ENCODE measurements at places on chromosomes 3 and 15. TPM values are rescaled to one million over a fixed set of nuclear protein-coding genes. Genes with fewer than 3 reads are reported as not detected.

DNA sequence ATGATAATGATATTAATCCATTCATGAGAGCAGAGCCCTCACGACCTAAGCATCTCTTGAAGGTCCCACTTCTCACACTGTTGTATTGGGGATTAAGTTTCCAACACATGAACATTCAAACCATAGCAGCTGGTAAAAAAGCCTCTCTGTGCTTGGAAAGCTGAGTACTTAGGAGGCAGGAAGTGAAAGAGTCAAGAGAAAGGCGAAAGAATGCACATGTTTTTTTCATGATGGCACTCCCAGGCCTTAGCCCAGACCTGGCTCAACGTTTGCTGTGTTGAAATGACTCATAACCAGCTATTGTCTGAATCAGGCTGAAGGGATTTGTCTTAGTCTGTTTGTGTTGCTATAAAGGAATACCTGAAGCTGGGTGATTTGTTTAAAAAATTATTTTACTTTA is 84.4 kb upstream of the RGMA start:
- no peak for DNase-seq

DNA sequence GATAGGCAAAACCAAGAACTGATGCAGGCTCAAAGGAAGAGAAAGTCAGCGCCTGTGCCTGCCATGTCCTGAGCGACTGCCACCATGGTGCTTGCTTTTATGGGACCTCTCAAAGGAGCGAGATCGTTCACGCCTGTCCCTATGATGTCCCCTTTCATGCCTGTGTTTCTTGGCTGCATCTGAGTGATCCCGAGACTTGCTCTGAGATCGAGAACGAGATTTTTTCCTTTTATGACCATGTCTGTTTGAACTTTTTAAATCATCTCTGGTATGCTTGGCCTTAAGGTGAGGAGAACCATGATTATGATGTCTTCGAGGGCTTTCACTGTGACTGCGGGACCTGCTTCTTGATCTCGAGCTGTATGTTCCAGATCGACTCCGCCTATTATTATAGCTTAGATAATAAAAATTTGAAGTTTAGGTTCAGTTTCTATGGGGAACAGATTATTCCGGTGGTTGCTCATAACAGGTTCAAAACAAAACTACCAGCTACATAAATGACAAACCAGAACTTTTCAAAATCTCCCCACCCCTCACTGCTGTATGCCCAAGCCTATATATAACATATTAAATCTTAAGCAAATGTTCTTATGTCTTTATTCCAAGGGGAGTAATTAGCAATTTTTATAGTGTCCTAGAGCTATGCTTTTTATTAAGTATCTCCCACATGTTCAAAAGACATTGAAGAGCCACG is 11.6 kb downstream of the CCNL1 start:
- no peak for DNase-seq

Gene EPHA3
- polyA plus RNA-seq: 5.9 TPM

Gene EIF1B
- polyA plus RNA-seq: 143 TPM

GRCh38 chr3:64584179-64584578 is 103.6 kb downstream of the ADAMTS9 start:
- no peak for DNase-seq

Gene STAG1
- 52.9 TPM for polyA plus RNA-seq

Gene GAP43
- polyA plus RNA-seq: 4.0 TPM

Gene PLA2G4E
- polyA plus RNA-seq: not detected

DNA sequence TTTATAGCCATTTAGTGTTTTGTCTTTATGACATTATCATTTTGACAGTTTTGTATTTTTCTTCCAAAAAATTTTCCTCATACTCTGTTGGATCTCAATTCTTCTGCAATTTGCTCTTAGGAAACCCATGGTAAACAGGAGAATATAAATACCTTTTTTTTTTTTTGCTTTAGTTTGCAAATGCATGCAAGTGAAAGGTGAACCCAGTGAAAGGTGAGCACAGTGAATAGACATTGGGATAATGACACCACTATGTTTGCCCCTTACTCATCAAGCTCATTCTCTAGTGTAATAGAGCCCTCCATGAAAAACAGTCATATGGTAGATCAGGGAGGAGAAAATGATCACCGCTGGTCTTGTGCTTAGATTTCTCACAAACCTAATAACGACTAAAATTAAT is 59.0 kb upstream of the TRPC1 start:
- no peak for DNase-seq

DNA sequence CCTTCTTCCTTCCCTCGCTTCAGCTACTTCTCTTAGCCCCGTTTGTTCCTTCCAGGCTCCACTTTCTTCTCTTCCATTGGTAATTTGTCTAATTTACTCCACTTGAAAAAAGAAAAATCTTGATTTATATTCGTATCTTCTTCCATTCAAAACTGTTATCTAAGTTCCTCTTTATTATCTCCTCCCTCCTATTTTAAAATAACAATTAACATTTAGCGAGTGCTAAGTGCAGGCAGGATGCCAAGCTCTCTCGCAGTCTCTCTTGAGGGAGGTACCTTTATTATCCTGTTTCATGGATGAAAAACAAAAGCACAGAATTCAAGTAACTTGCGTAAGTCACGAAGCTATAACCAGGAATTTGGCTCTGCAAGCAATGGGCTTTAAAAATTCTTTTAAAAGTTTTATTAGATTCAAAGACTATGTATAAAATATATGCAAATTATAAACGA is 418.9 kb upstream of the NAALADL2 start:
- no peak for DNase-seq

DNA sequence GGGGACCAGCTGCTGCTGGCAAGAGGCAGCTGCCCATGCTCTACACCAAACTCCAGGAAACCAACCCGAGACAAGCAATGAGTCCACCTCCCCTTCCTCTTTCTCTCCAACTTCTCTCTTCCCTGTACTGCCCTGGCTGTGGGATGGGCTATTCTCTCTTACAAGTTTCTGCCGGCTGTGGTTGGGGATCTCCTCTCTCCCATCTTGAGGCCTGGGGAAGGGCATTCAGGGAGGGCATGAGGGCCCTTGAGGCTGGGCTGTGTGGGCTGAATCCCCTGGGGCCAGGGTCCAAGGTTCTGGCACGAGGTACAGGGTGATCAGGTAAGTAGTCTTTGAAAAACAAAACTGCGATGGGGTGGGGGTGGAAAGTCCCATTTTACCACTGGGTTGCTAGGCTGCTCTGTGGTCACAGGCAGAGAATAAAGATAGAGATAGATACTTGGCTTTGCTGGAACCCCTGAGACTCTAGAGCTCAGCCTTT is 32.3 kb upstream of the CTSH start:
- DNase-seq: no peak

DNA sequence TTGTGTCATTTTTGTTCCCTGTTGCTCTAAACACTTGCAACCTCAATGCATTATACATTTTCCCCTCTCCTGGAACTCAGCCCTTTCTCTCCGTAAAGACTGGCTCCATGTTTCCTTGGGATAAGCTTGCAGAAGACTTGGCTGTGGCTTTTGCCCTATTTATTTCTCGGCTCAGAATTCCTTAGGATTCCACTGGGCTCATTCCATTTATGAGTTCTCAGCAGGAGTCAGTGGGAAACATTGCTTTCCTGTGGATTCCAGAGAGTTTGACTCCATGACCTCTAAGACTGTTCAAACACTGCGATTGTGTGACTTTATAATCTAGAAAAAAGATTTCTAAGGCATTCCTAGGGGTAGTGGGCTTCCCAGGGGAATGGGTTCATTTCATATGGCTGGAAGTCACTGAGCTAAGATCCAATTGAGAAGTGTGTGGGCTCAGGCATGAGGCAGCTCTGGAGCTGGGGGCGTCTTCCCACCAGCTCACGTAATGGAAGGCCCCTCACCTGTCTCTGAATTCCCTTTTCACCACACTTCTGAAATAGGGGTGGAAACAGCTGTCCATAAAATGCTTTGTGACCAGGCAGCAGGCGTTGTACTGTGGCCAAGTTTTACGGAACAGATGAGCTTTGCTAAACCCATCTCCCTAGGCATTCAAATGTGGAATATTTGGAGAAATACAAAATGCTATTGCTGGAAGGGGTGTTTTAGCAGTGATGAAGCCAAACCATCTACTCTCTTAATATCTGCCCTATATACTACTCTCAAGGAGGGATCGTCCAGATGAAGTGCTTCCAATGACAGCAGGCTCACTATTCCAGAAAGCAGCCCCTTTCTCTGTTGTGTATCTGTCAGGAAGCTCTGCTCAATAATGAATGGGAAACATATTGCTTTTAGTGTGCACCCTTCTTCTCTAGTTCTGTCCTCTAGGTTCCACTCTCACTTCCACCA is 91.8 kb upstream of the BCL6 start:
- DNase-seq: no peak

Gene SPTBN5
- polyA plus RNA-seq: 2.6 TPM

Gene GOLGA6L10
- 3.1 TPM for polyA plus RNA-seq

DNA sequence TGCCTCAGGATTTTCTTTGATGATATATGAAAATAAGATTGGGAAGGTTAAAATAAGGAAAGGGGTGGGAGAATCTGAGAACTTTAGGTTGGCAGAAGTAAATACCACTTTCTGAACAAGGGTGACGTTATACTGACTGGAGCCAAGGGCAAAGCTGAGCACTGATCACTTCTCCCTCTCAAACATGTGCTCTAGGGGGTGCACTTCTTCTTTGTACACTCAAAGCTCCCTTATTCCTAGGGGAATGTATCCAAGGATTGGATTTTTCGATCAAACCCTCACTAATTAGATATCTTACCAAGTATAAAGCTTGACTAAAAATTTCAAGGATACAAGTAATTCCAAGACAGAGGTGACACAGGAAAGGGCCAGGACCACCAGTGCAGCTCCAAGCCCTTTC is 243.9 kb upstream of the UMPS start:
- DNase-seq: no peak

DNA sequence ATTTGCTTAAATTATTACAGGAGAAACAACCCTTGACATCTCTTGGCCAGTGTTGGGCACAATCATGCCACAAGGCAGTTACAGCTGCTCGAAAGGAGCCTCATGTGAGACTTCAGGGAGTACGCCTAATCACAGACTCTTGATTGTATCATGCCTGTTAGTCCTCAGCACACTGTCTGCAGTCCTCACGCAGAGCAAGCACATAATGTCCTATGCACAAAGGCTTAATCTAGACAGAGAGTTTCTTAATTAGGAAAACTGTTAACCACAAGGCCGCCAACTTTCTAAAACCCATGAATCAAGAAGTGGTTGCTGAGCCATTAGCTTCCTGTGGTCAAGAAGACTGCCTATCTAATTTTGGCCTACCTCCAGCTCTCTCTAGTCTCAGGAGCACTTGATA is 172.0 kb downstream of the UNC13C start:
- no peak for DNase-seq

DNA sequence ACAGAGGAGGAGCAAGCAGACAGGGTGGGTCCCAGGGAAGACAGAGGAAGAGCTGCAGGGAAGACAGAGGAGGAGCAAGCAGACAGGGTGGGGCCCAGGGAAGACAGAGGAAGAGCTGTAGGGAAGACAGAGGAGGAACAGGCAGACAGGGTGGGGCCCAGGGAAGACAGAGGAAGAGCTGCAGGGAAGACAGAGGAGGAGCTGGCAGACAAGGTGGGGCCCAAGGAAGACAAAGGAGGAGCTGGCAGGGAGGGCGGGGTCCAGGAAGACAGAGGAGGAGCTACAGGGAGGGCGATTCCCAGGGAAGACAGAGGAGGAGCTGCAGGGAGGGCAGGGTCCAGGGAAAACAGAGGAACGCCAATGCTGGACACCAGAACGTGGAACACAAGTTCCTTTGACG is 66.5 kb downstream of the PLXNA1 start:
- DNase-seq: no peak

DNA sequence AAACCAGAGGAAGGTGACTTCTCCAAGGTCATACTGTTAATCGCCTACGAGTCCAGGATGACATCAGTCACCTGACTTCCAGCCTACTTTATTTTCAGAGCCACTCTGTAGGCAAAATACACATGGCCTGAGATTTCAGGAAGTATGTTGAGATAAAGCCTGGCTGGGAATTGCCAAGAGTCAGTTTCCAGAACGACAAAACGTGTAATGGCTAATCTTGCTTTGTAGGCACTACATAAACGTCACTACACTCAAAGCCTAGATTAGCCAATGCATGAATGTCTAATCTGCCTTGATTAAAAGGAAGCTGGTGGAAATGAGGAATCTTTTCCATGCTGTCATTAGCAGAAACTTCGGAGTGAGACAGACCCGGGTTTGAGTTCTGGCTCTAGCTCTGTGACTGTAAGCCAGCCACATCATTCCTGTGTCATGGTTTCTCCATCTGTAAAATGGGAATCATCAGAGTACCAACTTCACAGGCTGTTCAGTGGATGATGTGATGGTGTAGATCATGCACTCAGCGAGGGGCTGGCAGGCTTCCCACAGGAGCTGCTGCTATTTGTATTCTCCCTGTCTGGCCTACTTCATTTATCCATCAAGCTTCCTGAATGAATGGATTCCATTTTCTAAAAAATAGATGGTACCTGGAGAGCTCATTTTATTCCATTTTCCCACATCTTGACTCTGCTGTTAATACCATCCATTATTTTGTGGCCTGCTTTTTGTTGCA is 241.9 kb downstream of the XXYLT1 start:
- DNase-seq: no peak

- no peak for DNase-seq
Observed at GRCh38 chr3:165729756-165730155, 107.5 kb downstream of the BCHE start.

Gene IFT57
- 97.4 TPM for polyA plus RNA-seq

Gene CRYGS
- polyA plus RNA-seq: 5.3 TPM

Gene MRPL46
- 31.8 TPM for polyA plus RNA-seq

DNA sequence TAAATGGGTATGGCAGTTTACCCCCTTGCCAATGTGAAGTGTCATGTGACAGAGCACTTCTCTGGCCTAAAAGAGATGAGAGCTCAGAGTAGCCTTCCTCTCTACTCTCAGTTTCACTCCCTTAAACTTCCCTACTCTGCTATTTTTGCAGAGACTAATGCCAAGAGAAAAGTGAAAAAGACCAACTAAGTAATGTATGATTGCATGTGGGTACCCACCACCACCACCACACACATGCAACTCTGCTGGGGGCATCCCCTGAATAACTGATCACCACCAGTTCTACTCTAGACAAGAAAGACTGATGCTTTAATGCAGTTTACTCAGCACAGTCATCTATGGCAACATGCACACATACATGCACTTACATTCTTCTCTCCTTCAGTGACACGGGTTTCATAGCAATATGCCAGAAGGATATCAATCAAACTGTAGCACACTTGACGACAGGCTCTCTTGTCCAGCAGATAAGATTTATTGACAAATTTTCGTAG is 31.3 kb downstream of the SHQ1 start:
- no peak for DNase-seq

Gene P3H2
- polyA plus RNA-seq: 103 TPM

DNA sequence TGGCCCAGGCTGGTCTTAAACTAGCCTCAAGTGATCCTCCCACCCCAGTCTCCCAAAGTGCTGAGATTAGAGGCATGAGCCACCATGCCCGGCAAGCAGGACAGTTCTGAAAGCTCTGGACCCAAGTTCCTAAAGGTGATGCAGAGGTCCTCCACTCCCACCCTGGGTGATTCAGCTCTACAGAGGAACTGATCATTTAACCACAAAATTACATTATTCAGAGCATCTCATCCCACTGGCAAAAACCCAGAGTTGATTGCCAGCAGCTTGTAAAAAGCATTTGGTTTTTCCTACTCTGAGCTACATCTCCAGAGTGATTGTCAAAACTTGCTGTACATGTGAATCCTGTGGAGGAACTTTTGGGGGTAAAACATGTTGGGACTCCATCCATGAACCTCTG is 60.2 kb downstream of the SLTM start:
- DNase-seq: no peak
